Activated CD4-positive, alpha-beta T cell treated with anti-CD3 and anti-CD28 coated beads, Interleukin-10, Interleukin-2, amounts not matched to agents 100 ng/mL and 50 ng/mL, durations not matched to agents 16 hours and 8 hours (primary cell): ENCODE measurements at places on chromosomes 6 and 20.

DNA sequence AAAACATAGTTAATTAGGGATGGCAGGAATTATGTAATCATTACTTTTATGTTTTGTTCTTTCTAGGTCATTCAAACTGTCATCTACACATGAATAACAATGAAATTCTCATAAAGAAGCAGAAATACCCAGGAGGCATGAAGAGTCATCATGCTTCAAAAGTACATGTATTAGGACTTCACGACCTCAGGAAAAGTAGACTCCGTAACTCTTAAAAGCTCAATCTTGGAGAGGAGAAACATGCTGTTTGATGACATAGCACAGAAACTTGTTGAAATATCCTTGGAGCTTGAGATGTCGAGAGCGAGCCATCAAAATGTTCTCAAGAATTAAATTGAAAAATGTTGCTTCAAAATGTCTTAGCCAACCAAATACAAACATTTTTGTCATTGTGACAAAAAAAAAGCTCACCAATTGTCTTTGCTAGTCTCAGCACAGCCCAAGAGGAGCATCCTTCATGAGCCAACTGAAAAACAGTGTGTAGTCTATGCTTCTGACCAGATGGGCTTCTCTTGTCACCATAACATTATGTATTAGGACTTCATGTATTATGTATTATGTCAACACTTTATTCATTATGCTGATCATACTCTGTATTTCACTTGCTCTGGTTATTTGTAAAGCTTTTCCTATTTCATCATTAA is 28.2 kb upstream of the ANKEF1 start:
- no peak for DNase-seq

GRCh38 chr20:53503517-53503919 is 90.1 kb downstream of the ZNF217 start:
- DNase-seq, result no peak

GRCh38 chr6:89693207-89693606 is 54.7 kb upstream of the LYRM2 start:
- DNase-seq, result no peak

GRCh38 chr20:10963717-10964266 is 290.0 kb upstream of the JAG1 start:
- no peak for DNase-seq

GRCh38 chr6:98812220-98812619 is 22.2 kb upstream of the POU3F2 start:
- no peak for DNase-seq

DNA sequence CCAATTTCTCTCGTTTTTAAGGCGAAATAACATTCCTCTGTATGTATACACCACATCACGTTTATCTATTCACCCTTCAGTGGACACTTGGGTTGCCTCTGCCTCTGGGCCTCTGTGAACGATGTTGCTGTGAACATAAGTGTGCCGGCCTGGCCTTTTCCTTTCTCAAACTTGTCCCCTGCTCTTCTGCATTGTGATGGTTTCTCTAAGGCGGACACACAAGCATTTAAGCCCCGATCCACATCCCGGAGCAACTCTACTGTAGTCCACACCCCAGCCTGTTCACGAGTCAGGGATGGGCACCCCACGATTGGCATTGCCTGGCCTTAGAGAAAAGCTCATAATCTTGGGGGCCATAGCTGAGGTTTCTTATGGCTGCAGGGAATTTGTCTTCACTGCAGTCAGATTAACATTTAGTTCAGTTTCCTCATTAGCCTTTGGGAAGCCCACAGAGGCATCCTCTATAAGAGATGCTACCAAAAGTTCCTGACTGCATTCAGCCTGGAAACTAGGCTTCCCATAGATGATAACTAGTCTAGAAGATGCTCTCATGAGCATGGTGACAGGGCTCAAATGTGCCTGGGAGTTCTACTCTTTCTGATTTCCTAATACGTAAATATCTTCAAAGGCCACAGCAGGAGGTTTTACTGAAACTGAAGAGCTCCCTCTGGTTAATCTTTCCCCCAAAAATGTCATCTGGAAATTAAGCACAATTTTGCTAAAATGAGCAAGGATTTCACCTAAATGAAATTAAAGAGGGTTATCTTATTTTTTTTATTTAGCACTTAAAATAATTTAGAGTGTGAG is 762 bp downstream of the ZC3H12D start:
- DNase-seq, result no peak

DNA sequence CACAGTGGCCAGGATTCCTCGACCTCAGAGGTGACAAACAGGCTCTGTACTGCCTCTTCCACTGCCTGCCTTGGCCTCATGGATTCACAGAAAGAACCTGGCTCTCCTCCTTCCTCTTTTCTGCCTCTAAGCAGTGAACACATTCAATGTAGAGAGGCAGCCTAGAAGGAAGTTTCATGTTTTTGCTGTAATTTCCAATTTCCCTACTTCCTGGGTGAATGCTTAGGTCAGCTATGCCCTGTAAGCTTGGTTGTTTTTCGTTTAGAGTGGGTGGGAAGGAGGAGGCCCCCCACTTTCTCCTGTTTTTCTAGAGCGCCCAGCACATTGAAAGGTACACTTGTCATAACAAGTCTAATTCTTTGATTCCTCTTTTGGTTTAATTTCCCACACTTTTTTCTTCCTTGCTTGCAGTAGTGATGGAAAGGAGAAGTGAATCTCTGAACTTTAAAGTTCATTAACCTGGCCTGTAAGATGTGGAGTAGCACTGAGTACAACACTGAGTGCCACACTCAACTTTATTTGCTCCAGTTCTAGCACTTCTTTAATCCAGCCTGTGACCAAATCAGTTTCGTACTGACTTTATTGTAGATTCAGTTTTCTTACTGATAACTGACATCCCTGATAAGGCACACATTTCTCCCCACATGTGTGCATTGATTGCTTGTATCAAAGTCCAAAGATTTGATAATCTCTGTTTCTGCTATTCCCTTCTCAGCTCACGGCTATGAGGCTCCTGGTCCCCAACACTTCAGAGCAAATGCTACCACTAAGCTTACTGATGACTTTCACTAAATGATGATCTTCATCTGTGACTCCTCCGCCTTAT is 100.0 kb upstream of the MAN1A1 start:
- DNase-seq, result no peak

- DNase-seq, result no peak
These were observed 9.5 kb upstream of the ADGRG6 start for GRCh38 chr6:142292166-142292924.

DNA sequence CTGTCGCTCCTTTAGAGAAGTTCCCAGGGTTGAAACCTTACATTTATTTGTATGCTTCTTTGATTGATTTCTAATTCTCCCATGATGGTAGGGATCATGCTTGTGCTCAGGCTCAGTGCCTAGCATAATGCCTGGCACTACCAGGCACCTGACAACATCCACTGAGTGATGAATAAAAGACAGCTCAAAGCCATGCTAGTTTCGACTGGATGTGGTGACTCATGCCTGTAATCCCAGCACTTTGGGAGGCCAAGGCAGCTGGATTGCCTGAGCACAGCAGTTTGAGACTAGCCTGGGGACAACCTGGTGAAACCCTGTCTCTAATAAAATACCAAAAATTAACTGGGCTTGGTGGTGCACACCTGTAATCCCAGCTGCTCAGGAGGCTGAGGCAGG is 11.6 kb upstream of the CD164 start:
- no peak for DNase-seq

GRCh38 chr6:73802366-73802765 is 106.4 kb downstream of the CD109 start:
- DNase-seq, result no peak

DNA sequence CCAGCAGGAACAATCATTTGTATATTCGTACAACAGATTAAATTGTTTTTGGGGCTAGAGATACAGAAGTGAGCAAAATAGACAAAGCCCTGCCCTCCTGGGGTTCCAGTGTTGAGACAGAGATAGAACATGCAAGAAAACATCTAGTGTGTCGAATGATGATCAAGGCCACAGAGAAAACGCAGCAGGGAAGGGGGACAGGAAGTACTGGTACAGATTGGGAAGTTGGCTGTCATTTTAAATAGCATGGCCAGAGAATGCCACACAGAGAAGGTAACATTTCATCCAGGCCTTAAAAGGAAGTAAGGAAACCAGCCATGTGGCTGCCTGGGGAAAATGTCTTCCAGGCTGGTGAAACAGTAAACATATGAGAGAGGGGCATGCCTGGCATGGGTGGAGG is 202.6 kb upstream of the MYLIP start:
- DNase-seq, result no peak

DNA sequence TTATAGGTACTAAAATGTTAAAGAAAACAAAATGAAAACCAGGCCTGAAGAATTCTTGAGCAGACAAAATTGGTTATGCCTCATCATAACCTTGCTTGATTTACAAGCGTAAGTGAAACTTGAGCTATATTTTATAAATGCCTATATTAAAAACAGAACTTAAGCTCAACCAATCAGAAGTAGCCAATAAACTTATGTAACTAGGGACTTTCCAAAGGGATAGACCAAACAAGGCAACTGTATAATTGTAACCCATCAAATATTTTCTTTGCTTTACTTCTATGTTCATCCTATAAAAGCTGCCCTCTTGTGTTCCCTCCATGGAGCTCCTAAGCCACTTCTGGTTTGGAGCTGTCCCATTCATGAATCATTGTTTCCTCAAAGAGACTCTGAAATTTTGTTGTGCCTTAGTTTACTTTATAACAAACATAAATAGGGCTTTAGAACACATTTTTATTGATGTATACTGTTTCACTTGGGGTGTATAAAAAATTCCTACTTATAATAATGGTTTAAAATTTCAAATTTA is 101.6 kb upstream of the CARMIL1 start:
- peak; percentile 44 for DNase-seq

DNA sequence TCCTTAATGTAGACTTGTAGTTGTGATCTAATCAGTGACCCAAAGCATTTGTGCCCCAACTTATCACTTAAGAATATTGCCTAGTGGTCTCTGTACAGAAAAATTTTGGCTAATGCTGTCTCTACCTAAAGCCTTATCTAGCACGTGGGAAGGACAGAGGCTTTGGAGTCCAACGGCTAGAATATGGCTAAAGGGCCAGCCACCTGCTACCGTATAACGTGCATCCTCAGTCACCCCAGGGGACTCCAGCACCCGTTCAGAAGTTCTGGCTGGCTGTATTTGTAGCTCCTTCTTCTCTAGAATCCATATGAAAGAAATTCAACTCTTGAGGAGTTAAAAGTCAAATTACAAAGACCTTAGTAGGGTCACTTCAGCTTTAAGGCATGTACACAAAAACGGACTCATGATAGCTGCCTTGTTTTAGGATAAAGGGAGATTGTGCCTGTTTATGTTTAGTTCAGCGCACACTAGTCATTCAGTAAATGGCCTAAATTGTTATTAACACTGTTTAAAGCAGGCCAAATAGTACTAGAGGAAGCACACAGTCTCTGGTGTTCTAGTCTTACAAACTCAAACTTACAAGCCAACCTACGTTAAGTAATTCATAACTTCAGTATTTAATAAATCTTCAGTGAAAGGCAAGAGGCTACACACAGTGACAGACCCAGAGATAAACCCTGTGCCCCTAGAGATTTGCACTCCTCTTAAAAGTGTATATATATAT is 407.5 kb upstream of the PLCB4 start:
- DNase-seq, result no peak

- DNase-seq, result no peak
These were observed 2.6 kb downstream of the DSE start for GRCh38 chr6:116373300-116373699.

GRCh38 chr6:33169291-33170175 is 22.7 kb downstream of the COL11A2 start:
- no peak for DNase-seq

- peak; percentile 61 for DNase-seq
These were observed 6.3 kb downstream of the ZMYND8 start for GRCh38 chr20:47350181-47350550.
